ENCODE measurements at places on chromosomes 12 and 14.

DNA sequence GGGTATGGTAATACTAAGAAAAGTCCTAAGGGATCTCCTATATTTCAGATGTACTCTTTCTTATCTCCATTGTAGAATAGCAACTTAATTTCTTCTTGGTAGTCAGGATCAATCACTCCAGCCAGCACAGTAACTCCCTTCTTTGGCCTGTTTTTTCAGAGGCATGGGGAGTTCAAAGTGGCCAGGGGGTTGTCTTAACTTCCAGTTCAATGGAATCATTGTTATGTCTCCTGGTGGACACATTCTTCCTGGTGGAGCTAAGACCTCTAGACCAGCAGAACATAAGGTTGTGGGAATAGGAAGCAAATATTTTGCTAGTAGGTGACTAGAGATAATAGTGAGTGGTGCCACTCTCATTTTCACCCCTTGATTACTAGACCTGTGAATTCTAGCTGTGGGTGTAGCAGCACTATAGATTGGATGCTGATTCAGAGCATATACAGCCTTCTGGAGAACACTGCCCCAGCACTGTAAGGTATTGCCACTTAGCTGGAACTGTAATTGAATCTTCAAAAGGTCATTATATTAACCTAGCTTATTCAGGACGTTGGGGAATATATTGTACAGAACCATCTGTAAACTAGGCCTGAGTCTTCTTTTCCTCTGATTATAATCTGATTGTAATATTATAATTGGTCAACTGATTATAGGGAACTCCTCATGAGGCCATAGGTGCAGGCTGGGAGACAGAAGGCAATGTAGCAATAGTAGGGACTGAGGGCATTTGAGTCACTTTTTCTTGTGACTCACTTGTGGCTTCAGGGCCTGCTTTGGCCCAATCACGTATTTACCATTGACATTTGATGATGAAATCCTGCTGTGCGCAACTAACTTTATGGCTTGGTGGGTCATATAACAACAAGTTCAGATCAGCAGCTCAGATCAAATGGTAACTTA is 60.2 kb upstream of the ATP2B1 start:
- no peak for DNase-seq

GRCh38 chr12:109963743-109964429 is 32.3 kb downstream of the GIT2 start:
- DNase-seq, result no peak

- no peak for DNase-seq
Measured at GRCh38 chr14:32449648-32450047, 120.5 kb downstream of the AKAP6 start.

DNA sequence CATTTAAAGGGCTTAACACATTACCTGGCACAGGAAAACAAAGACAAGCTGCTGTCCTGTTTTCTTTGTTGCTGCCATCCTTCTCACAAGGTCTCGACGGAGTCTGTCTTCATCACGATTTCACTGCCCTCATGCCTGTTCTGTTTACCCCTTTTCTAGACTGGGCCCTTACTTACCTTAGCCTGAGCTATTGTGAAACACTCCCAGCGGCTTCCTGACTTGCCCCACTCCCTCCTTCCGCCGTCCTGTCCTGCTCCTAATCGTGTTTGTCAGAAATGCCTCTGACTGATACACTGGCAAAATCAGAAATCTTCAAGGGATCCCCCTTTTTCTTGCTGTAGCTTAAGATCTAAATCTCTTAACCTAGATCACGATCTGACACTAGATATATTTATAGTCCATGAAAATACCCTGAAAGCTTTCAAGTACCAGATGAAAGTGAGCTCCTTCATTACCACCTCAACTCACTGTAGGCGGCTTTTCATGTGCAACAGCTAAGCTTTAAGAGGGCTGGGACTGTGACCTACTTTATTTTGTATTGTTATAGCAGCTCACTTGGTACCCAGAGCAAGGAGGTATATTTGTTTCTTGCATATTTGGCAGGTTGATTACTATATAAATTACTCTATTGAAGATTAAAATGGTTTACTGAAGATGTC is 32.1 kb downstream of the TECPR2 start:
- DNase-seq, result no peak

DNA sequence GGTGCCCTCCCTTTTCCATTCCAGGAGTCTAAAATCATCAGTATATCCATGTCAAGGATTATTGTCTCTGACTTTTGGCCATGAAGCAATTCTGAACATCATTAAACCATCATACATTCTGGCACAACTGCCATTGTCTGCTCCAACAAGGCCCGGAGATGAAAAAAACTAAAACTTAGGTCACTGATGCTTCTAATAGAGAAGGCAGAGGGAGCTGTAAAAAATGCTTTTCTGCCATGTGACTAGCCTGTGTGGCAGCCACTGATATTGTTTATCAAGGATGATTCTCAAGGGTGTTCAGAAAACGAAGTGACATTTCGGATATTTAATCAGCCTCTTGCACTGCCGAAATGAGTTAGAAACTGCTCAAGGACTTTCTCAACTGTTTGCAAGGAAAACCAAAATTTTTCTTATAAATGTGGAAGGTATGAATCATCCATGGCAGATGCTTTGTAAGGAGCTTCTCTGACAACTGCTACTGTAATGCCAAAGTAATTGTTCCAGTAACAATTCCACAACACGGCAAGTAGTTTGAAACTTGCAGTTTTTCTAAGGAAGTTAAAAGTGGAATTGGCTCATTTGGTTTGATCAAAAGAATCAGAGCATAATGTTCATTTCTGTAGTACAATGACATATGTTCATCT is 1076.5 kb upstream of the FLRT2 start:
- DNase-seq, result no peak

GRCh38 chr12:124289634-124290600 is 5.0 kb upstream of the RFLNA start:
- DNase-seq, result no peak

- peak; percentile 35 for DNase-seq
Measured at GRCh38 chr14:59484639-59485175, 390 bp downstream of the JKAMP start.

DNA sequence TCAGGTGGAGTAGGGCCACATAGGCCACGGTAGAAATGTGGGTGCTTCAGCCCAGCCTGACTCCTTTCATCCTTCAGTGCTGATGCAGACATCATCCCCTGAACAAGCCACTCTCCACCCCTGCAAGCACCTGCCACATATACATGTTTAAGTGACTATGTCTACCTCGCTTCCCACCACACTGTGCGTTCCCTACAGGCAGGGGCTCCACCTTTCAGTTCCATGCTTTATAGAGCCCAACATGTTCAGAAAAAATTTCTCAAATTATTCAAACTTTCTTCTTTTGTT is 11.6 kb downstream of the SLC7A7 start:
- no peak for DNase-seq

DNA sequence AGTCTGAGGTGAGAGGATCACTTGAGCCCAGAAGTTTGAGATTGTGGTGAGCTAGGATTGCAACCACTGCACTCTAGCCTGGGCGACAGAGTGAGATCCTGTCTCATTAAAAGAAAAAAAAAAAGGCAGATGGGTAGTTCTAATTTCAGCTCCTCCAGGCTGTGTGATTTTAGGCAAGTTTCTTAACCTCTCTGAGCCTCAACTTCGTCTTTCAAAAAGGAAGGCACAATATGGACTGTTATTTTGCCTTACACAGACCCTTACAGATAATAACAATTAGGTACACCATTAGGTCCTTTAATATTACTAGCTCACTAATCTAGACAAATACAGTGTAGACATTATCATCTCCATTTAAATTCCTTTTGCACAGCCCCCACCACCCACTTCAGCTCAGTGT is 4.8 kb upstream of the CCDC177 start:
- no peak for DNase-seq

- no peak for DNase-seq
Measured at GRCh38 chr12:114673901-114674250, 10.1 kb downstream of the TBX3 start.

GRCh38 chr12:94133964-94134795 is 14.2 kb upstream of the PLXNC1 start:
- DNase-seq, result peak; percentile 36

DNA sequence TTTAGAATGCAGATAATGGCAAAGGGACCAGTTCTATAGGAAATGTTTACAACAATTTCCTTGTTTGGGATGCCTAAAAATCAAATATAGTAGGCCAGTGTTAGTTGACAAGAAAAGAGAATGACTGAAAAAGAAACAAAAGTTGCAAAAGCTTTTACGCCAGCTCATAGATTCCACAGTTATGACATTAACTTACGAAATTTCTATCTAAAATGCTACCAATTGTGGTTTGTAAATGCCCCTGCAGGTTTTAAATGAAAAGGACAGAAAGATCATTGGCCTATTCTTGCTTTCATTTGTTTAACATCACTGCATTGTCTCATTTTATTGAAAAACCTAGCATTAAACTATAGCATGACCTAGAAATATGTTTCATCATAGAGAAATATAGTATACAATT is 345.8 kb downstream of the CCDC91 start:
- no peak for DNase-seq

DNA sequence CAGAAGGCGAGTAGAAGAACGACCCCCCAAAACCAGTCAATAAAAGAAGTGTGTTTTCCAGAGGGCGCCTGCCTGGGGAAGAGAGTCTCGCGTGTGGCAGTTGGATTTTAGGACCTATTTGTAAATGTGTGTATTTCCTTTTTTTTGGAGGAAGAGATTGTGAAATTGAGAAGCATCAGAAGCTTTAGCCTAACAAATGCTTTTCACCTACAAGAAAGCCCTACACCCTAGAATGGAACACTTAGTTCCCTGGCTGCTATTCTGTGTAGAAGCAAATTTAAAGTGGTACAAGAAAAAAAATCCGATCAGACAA is 1.3 kb downstream of the RCOR1 start:
- DNase-seq, result no peak

DNA sequence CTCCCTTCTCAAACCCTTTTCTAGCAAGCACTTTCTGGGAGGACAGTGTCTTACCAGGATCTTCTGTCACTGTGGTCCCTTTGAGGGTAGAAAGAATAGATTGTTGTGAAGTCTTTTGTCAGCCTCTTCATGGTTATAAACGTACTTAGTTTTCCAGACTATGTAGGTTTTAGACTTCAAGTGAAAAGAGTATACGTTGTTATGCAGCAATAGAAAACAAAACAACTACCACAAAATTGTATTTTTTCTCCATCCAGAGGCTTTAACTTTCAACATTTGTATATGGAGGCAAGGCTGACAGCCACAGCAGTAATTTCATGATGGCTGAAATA is 23.7 kb downstream of the PRKCH start:
- DNase-seq, result no peak

- no peak for DNase-seq
Measured at GRCh38 chr12:2759733-2760132, 35.0 kb upstream of the FKBP4 start.

DNA sequence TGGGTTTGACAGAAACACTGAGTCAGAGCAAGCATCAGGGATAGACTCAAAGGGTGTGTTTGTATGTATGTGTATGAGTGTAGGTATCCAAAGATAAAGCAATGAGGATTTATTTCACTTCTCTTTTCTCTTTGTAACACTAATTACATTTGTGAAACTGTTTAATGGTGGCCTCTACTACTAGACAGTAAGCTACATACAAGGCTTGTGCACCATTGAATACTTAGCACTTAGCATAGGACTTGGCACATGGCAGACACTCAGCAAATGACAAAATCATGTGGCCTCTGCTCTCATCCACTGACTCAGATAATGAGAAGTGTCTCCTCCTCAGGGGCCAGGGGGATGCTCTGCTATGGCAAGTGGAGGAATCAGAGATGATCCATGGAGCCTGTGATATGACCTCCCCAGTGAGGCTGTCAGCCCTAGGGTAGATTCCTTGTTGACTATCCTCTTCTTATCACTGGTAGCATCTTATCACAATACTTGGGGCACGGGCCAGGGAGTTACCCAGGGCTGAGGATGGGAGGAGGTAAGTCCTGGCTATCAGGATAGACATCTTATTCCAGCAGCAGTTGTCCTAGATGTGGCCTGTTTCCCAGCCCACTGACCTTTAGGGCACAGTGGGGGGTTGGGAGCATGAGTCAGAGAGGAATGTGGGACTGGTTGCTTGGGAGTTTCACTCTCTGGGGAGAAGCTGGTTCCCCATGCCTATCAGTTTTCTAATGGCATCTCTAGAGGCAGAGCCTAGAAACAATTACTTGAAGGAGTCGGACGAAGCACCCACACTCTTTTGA is 71.2 kb upstream of the HOXC13 start:
- no peak for DNase-seq

GRCh38 chr12:118465706-118466105 is 89.4 kb downstream of the SUDS3 start:
- DNase-seq, result no peak

DNA sequence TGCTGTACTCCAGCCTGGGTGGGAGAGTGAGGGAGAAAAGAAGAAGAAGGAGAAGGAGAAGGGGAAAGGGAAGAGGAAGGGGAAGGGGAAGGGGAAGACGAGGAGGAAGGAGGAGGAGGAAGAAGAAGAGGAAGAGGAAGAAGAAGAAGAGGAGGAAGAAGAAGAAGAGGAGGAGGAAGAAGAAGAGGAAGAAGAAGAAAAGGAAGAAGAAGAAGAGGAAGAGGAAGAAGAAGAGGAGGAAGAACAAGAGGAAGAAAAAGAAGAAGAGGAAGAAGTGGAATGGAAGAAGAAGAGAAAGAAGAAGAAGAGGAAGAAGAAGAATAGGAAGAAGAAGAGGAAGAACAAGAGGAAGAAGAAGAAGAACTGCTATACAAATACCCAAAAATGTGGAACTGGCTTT is 507.4 kb upstream of the TMPO start:
- DNase-seq, result no peak

DNA sequence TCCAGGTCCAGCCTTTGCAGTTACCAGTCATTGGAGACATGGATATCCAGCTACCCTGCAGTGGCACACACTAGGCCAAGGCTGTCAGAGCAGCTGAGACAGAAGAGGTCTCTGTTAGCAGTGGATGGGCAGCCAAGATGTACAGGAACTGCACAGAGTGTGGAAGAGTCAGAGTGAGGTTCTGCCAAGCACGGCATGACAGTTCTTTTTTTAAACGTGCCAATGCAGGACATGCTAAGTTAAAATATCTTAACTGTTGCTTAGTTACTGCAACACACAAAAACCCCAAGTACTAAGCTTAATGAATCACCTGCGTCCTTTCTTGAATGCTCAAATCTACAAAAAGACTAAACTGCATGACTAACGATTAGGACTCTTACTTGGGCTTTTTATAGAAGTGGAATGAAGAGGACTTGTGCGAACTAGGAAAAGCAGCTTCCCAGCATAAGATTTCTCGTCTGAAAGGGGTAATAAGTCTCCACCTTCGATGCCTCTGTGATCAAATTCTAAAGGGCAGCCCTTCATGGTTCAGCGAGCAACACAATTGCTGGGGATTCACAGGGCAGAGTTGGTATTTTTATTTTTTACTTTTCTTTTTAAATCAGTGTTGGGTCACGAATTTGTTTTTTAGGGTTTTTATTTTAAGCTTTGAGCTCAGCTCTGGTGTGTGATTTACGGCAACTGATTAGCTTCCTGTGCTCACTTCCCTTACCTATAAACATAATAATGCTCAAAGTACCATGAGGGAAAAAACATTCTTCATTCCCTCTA is 20.6 kb downstream of the MAPK1IP1L start:
- DNase-seq, result no peak

Measured in COR-L47 (cell line).